ENCODE measurements at places on chromosomes 16 and 17. TPM values are rescaled to one million over a fixed set of nuclear protein-coding genes. Genes with fewer than 3 reads are reported as not detected.

Gene CIITA
- total RNA-seq, result 67.8 TPM

Gene PDE6G
- 26.3 TPM for total RNA-seq

Gene LGALS3BP
- 212 TPM for total RNA-seq

Gene TP53TG3B
- total RNA-seq, result not detected

Gene PRKCB
- total RNA-seq, result 79.4 TPM

Gene ZG16
- not detected for total RNA-seq

Gene KRTAP3-2
- total RNA-seq, result not detected
